ENCODE measurements at places on chromosomes 5 and 9.

GRCh38 chr9:3277200-3277599 is 248.6 kb downstream of the RFX3 start:
- no peak for DNase-seq

- DNase-seq = no peak
These were observed 98.5 kb upstream of the SPATA31C2 start for GRCh38 chr9:88236511-88237478.

DNA sequence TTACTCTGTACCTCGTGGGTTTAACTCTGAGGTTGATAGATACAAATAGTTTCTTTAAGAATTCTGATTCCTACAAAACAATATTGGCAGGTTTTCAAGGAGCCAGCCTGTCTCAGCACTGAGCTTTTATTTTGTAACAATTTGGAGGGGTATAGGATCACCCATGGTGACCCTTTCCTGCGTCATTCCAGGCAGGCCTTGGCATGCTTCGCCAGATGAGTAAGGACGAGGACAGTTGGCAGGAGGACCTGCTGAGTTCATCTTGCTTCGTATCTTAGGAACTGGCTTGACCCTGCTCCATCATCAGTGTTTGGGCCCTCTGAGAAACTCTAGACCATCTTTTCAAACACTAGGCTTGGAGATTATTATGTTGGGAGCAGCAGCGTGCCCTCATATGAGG is 17.9 kb downstream of the ZNF462 start:
- DNase-seq = no peak

- DNase-seq = no peak
These were observed 11.9 kb upstream of the NR4A3 start for GRCh38 chr9:99809586-99810319.

DNA sequence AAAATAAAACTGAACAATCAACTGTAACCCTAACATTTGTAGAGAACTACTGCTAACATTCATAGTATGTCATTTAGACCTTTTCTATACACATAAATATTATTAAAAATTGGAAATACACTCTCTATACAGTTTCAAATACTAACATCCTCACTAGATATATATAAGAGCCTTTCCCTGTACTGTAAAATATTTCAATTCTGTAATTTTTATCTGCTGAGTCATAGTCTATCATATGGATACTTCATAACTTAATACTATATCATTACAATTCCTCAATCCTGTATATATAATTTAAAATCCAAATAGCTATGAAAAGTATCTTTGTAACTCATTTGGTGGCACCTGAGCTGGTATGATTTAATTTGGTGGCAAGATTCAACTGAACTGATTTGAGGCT is 55.8 kb downstream of the FBXO4 start:
- DNase-seq = no peak

DNA sequence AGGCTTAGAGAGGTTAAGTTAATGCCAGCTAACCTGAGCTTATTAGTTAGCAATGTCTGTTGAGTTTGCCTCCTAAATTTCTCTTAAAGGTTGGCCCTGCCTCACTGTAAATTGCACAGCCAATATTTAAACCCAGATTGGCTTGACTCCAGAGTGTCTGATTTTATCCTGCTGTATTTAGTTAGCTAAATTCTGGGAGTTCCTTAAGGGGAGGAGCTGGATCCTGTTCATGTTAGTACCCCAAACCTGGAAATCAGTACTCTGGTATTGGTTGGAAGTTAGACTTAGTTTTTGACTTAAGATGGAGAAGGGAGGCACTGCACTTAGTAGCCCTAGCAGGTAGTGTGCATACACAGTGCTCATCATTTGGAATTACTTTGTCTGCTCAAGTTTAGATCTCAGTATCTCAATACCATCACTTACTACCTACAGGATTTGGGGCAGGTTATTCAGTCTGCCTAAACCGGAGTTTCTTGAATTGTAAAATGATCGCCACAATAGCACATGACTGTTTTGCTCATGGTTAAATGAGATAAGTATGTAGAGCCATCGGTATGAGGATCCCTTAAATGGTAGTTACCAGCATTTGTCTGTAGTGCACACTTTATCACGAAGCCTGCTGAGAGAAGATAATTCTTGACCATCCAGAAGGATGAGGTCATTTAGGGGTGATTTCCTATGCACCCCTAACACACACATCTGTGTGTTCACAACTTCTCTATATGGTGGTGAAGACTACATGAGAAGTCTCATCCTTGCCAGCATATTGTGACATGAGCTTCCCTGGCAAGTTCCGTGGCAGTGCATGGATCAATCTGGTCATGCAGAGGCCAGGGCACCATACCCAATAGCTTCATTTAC is 264.8 kb upstream of the TRIM32 start:
- no peak for DNase-seq

DNA sequence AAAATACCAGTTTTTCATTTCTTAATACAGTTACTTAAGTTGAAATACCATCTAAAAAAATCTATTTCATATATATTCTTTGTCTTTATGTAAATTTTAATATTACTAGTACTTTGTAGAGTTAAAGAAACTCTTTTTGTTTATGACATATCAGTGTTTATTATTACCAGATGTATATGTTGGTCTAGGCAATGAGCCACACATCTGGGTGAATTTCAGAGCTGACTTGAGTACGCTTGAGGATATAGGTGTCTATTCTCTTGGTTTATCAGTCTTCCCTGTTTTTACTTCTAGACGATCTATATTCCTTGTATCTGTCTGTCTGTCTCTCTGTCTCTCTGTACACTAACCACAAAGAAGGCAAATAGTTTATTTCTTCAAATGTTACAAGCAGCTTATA is 2.9 kb downstream of the SMAD5 start:
- DNase-seq = no peak

GRCh38 chr9:112007575-112008240 is 111.1 kb downstream of the UGCG start:
- DNase-seq = no peak

DNA sequence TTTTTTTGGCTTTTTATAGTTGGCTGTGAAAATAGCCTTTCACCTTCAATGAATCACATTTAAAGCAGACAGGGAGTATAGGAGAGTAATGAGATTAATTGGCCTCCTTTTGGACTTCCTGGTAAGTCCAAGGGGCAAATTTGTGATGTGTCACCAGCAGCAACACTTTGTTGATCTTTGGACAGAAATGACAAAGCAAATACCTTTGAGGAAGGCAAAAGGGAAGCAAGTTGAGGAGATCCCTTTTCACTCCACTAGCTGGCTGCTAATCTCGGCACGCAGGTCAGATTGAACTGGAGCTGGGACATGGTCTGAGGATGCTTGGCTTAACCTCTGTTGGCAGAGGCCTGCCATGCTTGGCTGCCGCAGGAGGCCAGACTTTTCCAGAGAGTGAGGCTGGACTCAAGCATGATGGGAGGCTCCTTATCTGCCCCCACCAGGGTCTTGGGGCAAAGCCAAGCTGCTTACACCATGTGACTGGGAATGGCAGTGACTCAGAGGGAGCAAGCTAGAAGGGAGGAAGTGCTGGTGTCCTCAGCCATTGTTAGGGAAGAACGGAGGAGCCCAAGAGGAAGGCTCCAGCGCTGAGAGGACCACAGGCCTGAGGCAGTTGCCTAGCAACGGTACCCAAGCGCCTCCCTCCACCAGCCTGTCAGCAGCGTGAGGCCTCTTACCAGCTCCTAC is 174.5 kb upstream of the MAP1B start:
- DNase-seq = no peak

GRCh38 chr5:57595523-57595991 is 112.9 kb upstream of the ACTBL2 start:
- no peak for DNase-seq

GRCh38 chr9:16597136-16597535 is 273.3 kb downstream of the BNC2 start:
- no peak for DNase-seq

- no peak for DNase-seq
These were observed 38.1 kb upstream of the VLDLR start for GRCh38 chr9:2583308-2584013.

DNA sequence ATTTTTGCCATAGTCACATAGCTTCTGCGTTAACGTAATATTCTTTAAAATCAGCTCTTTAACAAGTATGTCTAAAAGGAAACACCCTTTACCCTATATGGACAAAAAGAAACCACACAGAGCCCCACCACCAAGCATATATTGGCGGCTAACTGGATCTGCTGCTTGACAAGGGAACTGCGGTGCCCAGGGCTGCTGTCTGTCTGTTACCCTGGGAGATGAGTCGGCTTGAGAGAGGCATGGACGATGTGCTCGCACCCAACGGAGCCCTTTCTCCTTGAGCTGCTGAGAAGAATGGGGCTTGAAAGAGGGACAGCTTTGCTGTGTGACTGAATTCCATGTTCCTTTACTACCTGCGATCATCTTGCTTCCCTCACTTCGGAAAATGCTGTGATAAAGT is 158.6 kb upstream of the SHB start:
- peak; percentile 12 for DNase-seq

DNA sequence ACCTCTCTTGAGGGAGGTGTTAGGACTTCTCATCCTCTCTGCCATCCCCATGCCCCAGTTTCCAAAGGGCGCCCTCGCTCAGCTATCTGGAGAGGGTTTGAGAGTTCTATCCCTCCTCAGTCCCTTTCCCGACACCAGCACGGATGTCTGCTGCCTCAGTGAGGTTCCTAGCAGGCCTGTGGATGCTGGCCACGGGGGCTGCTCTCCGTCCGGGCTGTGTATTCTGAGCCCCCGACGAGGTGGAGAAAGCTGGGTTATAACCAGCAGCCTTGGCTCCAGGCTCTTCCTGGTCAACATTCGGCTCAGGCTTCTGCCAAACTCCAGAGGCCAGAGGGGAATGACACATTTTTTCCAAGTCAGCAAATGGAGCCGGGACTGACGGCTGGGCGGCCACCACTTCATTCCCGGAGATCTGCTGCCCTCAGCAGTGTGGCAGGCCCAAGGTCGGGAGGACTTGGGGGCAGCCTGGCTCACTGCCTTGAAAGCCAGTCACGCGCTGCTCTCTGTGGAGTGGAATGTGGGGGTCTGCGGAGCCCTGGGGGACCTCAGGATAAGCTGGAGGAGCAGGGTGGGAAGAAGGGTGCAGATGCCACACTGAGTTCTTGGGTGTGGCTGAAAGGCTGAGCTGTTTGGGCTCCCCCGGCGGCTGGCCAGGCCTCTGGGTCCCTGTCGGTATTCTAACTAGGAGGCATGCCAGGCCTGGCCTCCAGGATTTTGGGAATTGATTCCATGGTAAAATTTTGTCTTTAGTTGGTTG is 27.4 kb downstream of the PTPA start:
- no peak for DNase-seq

GRCh38 chr5:28927559-28928326 is 1889.4 kb upstream of the CDH9 start:
- DNase-seq = no peak

DNA sequence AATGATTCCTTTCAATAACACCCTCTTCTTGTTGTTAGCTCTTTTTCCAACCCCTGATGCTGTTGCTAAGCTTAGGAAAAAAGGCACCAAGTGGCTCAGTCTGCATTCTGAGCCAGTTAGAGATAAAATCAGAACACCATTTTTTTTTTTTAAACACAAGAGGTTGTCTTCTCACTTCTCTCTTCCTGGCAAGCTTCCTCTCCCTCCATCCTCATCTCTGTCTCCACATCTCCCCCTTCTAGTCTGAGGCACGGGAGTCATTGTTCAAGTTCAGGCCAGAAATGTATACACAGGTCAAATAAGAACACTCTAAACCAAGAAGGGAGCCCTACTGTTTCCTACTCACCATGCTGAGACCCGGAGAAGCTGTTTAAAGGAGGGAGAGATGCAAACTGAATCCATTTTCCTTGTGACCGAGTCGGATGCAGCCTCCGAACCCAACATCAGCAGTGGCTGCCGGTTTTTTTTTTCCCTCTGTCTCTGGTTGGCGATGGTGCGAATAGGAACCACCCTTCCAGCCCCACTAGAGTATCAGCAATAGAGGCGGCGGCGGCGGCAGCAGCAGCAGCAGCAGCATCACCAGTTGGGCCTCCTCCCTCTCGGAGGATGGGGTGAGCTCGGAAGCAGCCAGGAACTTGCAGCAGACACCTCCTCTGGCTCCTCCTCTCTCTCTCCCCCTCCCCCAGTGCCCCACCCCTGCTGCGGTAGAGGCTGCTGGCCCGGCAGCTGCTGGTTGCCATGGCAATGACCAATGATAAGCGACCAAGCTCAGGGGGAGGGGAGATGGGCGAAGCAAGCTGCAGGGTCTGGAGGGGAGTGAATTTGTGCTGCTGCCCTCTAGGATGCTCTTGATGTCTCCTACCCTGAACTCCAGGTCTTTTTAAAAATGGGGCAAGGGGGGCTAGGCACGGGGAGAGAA is at the start of gene JAKMIP2:
Gene JAKMIP2, minus strand, starts transcription at position 619 of the 919 bp plus-strand sequence. CDS start 110,922 bp downstream, outside the sequence.
- DNase-seq = peak; percentile 93

All from NCI-H526 treated with DMSO at 0.1 percent for 48 hours (cell line).